ENCODE measurements at places on chromosomes 16 and 17.

DNA sequence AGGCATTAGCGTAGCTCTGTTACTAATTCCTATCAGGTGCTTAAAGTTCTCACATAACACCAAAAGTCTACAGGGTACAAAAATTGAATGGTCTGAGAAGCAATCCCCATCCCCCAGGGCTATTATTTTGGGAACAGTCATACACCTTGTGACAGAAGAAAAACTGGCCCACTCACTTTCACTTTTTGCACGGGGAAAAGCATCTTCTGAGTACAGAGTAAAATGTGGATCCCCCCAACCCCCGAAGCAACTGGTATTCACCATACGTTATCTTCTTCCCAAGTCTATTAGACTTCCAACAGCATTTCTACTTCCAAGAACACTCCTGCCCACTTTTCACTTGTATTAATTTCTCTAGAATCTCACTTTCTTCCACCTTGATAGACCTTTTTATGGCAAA, 11.8 kb downstream of the GGA3 start:
- no peak for DNase-seq

DNA sequence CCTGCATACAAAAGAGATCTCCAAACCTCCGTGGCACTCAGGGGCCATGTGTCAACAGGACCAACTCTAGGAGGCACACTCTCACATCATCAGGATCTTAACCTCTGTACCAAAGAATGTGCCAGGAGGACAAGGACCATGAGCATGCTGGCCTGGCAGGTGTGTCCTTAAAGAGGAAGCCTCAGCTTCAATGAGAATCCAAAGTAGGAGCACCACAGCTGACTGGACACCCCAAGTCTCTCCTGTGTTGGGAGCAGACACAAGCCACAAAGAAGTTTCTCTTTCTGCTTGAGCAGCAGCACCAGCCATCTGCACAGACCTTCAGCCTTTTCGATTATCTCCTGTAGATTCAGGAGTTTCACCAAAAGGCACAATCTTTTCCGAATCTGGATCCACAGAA, 1734.5 kb downstream of the TP53TG3F start:
- no peak for DNase-seq

GRCh38 chr17:2266045-2266864, 37.3 kb downstream of the SMG6 start:
- no peak for DNase-seq

- DNase-seq: no peak
Measured at GRCh38 chr17:59094861-59095530, 11.7 kb downstream of the TRIM37 start.

GRCh38 chr17:7393613-7394451, 493 bp downstream of the PLSCR3 start:
- peak; percentile 74 for DNase-seq

- no peak for DNase-seq
Measured at GRCh38 chr16:27356794-27357193, 43.0 kb downstream of the IL4R start.

GRCh38 chr17:60631119-60631518, 31.1 kb downstream of the PPM1D start:
- no peak for DNase-seq

DNA sequence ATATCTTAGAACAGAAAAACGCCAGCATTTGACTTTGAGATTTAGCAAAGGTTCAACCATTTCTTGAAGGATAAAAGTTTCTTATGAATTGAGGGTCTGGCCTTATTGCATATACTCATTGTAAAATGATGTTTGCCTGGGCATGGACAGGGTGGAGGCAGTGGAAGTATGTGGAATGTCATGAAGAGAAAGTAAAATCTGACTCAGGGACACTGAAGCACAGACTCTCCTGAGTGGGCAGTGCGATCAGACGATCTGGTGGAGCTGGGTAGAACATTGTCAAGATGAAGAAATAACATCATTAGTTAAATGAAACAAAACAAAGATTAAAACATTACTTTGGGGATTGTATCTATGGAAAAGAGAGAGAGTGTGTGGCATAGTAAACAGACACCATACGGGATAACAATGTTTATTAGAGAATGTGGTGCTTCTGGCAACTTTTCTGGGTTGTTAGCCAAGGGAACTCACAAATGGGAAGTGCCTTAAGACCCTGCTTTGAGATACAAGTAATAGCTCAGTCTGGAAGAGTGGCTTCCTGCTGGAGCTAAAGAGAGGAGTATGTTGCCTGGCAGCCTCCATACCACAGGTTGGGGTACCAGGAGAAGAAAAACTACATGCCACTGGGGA, 4.4 kb downstream of the MAP3K3 start:
- DNase-seq: no peak

- no peak for DNase-seq
Measured at GRCh38 chr17:63436523-63437110, 9.5 kb downstream of the CYB561 start.
